Endothelial cell of umbilical vein (primary cell): ENCODE measurements at places on chromosomes 3 and 15. TPM values are rescaled to one million over a fixed set of nuclear protein-coding genes. Genes with fewer than 3 reads are reported as not detected.

SCN11A gene
- 0.07 TPM in 1 of 2 replicates, not detected in the other for total RNA-seq

CPLX3 gene
- total RNA-seq, result 0.16 TPM in 1 of 2 replicates, not detected in the other

GRCh38 chr3:97957617-97958311, 14.5 kb downstream of the RIOX2 start:
- no peak for DNase-seq

GRCh38 chr3:32421991-32422859, 30.6 kb downstream of the CMTM7 start:
- DNase-seq, result peak; percentile 97

- DNase-seq, result no peak
These were observed 133.4 kb upstream of the ROPN1 start for GRCh38 chr3:124125315-124125714.

- DNase-seq, result no peak
These were observed 797 bp downstream of the PAQR9 start for GRCh38 chr3:142962520-142963233.

GRCh38 chr3:141124715-141125114, 73.6 kb downstream of the SPSB4 start:
- DNase-seq, result no peak

DNA sequence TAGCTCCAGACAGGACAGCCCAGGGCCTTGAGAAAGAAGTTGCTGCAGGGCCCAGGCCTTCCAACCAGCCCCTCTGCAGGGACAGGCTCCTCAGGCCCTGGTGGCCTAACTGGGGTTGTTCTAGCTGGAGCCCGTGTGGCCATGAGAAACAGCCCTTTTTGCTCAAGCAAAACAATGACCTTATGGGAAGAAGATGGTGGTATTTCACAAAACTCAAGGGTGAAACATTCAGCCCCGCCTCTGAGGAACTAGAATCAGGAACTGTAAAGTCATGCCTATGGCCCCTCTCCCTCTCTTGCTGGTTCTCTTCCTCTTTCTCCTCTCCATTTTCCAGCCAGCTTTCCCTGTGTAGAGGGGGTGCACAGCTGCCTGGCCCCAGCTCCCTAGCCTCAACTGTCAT, 273.3 kb downstream of the RPLP1 start:
- no peak for DNase-seq

DNA sequence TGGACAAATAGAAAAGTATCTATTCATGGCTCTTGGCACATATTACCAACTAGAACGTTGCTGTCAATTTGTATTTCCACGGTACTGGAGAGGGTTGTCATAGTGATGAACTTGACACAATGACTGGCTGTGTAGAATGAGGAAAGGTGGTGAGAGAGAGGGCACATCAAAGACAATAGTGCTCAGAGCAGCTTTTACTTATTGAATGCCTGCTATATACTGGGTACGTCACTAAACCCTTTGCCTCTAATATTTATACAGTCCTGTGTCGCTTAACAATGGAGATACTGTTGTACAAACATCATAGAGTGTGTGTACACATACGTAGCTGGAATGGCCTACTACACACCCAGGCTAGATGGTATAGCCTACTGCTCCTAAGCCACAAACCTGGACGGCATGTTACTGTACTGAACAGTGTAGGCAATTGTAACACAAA, 8.3 kb downstream of the TMPRSS7 start:
- DNase-seq, result no peak

DNA sequence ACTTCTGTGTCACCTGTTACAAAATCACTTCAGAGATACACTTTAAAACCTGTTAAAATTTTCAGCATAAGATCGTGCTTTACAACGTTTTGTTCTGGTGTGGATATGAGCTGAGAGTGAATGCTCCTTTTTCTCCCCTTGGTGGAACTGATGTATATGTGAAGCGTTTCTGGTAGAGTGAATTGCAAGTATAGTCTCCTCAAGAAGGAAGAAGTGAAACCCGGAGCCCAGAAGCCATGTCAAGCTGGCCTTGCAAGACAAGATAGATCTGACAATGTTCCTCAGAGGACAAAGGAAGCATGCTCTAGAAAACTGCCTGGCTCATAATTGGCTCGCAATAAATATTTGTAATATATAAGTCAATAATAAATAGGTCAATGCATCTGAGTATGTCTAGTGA, 23.6 kb downstream of the SERPINI2 start:
- no peak for DNase-seq

DNA sequence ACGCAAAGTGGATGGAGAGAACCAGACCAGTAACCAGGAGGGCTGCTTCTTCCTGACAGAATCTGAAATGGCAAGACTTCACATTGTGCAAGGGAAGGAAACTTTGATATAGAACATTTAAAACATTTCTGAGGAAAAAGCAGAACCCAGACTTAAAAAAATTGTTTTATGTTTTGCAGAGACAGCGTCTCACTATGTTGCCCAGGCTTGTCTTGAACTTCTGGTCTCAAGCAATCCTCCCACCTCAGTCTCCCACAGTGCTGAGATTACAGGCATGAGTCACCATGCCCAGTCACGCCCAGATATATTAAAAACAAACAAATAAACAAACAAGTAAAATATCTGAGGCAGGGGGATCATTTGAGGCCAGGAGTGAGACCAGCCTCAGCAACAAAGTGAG, 46.2 kb downstream of the CRTAP start:
- no peak for DNase-seq
